ENCODE measurements at places on chromosomes 7 and 10.

- DNase-seq: no peak
Measured at GRCh38 chr7:96182424-96183158, 139.3 kb downstream of the SLC25A13 start.

DNA sequence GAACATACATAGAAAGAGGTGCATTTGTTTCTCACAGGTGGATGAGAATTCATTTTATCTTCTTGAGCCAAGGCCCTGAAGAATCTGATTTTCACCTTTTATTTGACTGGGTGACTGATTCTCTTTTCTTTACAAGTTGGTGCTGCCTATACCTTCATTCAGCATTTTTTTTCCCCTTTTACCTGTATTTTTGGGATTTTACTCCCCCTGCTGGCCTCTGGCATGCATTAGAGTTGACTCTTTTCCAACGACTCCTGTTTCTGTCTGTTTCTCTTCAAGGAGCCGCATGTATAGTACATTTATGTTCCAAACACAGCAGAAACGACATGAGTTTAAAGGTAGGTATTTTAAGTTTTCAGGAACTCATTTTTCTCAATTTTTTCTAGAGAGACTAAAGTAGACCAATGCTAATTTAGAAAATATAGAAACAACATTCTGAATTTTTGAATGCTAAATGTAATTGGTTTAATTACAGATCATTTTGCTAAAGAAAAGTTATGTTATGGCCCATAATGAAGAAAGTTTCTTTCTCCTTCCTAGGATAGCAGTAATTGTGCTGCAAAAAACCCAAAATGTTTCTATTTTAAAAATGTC lies 149.8 kb upstream of the HDAC9 start:
- no peak for DNase-seq

GRCh38 chr7:140512317-140513000 lies 33.2 kb upstream of the MKRN1 start:
- no peak for DNase-seq

DNA sequence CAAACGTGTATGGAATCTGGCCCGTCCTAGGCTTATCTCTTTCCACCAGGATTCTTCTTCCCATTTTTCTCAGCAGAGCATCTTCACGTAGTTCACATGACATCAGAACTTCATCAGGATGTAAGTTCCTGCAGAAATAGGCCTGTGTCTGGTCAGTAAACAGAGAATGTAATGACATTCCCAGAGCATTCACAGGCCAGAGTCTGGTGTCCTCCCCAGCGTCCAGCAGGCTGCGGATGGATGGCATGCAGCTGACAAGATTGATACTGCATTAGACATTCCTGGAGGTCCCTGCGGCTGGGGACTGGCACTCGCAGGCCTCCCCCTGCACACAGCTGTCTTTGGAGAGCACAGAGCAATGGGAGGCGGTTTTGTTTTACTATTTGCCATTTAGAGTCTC lies 28.7 kb downstream of the MGMT start:
- no peak for DNase-seq

DNA sequence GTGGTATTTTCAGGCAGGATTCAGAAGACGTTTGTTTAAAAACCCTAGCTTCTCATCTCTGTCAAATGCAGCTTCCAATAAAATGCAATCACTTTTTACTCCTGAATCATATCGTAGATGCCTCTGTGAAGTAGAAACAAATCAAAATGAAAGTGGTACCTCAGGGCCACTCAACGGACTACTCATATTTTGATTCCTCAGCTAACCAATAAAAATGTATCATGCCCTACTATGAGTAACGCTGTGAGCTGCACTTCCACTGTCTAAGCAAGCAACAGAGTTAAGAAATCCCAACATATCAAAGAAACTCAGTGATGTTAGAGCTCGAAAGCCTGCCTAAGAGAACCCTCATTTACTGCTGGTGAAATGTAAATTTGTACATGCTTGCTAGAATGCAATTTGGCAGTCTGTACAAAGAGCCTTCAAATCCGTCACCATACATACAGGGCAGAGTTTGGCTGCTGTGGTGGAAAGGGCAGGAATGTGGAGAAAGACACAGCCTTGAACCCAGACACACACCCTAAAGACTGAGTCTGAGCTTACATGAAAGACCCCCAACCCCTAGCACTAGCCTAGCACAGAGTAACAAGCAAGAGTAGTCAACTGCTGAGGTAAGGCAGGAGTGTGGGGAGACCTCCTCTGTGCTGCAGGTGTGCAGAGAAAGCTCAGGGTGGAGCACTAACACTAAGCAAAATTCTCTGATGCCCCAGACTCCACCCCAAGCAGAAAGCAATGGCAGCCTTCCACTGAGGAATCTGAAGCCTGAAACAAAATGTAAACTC lies 151.5 kb downstream of the ANK3 start:
- DNase-seq: peak; percentile 25

DNA sequence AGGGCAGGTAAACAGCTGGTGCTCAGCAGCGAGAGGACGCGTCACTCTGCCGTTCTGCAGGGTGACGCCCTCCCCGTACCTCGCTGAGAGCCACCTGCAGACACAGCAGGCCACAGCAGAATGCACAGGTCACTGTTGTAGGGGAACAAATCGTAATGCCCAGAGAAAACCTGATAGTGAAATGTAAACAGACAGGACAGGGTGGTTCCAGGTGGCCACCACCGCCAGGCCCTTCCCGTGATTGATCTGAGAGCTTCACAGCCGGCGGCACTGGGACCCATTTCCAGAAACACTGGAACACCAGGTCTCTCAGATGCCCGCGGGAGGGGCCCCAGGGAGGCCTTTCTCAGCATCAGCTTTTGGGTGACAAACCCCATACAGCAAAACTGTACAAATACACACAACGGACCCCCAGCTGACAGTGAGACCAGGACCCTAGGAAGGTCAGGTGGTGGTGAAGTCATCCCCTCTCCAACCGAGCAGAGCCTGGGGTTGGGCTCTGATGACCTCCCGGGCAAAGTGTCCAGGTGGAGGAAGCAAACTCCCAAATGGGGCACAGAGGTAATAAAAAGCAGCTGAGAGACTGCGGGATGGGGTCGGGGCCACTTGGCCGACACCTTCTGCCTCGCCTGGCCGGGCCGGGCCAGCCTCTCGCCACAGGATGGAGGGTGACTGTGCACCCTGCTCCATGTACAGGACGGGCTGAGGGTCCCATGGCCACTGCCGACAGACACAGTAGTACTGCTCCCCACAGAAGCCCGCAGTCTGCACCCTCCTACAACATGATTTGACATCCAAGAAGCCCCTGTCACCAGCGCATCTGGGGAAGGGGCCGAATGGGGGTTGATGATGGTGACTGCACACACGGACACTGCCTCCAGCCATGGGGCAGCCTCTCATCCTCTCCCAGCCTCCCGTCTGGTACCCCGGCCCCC lies 4.6 kb downstream of the BHLHA15 start:
- no peak for DNase-seq

DNA sequence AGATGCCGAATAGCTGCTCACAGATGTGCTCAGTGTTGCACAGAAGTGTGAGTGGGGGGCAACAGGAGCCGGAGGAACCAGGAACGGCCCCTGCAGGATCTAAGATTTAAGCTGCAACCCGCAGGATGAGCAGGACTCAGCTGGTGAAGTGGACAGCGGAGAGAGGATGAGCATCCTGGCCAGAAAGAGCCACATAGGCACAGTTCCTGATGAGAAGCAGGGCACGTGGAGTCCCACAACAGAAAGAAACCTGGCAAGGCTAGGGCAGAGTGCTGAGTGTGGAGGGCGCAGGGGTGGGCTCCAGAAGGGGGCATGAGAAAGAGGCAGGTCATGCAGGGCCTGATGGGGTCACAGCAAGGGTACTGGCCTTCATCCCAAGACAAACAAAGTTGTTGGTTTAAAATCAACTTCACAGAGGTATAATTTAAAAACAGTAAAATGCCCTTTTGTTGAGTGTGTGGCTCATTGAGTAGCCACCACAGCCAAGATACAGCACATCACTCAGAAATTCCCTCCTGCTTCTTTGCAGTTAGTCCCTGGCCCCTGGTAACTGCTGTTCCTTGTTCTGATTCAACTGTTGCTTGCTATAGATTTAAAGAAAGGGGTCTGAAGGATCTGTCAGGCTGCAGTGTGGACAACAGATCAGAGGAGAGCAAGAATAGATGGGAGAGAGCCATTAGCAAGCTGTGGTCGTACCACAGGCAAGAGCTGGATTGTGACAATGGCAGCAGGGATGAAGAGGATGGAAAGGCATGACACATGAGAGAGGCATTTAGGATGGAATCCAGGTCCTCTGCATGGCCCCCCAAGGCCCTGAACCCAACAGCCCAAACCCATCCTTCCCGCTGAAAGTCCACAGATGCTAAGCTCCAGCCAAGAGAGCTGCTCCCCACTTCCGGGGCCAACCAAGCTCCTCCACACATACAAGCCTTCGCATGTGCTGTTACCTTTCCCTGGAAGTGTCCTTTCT lies 53.1 kb upstream of the OSBPL3 start:
- no peak for DNase-seq

GRCh38 chr7:66696774-66697191 lies 43.8 kb upstream of the RABGEF1 start:
- DNase-seq: no peak

DNA sequence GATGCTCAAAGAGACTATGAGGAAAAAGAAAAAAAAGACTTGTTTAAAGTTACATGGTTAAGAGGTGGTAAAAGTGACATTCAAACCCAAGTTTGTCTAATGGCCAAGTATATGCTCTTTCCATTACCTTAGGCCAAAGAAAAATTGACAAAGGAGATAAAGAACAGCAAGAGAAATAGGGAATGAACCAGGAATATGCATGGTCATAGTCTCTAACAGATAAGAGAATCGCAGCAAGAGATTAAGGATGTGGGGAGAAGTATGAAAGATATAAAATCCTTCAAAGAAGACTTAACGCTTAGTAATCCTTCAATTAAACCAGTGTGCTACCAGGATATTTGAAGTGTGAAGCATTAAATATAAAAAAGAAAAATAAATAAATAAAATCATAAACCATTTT lies 23.2 kb upstream of the LRRN3 start:
- DNase-seq: no peak

DNA sequence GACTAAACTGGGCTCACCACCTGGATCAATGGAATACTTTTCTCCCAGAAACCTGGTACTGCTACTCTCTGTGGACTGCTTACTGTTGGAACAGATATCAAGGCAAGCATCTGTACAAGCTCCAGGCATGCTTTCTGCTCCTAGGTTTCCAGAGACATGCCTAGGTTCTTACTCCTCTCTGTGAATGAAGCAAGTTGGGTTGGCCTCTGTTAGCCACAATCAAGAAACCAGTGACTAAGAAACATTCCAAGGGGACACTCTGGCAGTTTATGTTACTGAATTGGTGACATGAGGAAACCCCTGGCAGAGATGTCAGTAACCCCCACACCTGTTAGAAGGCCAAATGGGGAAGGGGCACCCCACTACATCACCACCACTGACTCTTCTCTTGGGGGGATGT lies 121.9 kb downstream of the GFRA1 start:
- no peak for DNase-seq

- DNase-seq: no peak
Measured at GRCh38 chr7:26136831-26137230, 15.2 kb upstream of the NFE2L3 start.

- no peak for DNase-seq
Measured at GRCh38 chr10:20354166-20354565, 537.9 kb downstream of the PLXDC2 start.

DNA sequence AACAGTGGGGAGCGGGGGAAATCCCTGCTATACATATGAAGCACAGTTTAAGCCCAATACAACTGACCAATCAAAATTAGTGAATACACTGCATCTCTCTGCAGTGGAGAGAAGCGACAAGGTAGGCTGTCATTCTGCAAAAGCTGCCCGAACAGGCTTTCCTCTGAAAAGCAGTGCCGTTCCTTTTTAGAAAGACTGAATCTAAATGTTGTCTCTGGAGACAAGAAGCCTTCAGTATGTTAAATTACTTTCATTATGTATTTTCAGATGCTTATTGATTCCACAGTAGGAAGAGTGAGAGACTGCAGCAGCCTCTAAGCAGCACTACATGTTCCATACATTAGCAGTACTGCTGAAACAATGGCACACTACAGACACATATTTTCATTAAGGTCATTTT lies at the start of gene GPR22:
Gene GPR22 (plus strand): TSS at position 129 of the 400 bp plus-strand sequence. CDS start 4,004 bp downstream, outside the sequence.
- no peak for DNase-seq

- no peak for DNase-seq
Measured at GRCh38 chr10:30155401-30155800, 96.0 kb upstream of the JCAD start.

DNA sequence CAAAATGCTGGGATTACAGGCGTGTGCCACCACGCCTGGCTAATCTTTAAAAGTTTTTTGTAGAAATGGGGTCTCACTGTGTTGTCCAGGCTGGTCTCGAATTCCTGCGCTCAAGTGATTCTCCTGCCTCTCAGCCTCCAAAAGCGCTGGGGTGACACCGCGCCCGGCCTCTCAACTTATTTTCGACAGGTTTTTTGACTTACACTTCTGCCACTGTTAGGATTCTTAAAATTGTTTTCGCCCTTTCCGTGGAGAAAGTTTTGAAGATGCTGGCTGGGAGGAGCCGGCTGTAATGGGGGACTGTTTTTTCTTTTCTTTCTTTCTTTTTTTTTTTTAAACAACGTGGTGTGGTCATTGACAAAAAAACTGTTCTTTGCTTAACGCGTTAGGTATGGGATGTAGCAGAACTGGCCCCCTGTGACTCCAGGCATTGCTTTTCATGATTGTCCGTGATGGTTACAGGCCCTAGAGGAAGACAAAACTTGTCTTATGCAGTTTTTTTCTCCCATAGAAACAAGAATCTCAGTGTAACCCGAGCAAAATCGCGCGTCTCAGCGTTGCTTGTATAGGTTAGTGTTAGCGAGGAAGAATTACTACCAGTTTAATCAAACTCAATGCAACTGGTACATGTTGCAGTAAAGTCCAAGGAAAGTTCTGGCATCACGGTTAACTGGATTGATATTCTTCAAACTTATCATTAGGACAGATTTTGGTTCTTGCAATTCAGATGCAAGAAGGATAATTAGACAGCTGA lies 72.2 kb downstream of the DAGLB start:
- no peak for DNase-seq

- no peak for DNase-seq
Measured at GRCh38 chr10:120530699-120531098, 73.7 kb downstream of the PLPP4 start.

- DNase-seq: no peak
Measured at GRCh38 chr10:55476129-55476528, 675.1 kb upstream of the PCDH15 start.

GRCh38 chr7:110386913-110387312 lies 704.0 kb upstream of the LRRN3 start:
- DNase-seq: no peak

- no peak for DNase-seq
Measured at GRCh38 chr10:126904818-126905701, at the start of gene DOCK1. TSS of gene DOCK1 (plus strand) at chr10:126905428. CDS start at chr10:126905518, 90 bp downstream.

DNA sequence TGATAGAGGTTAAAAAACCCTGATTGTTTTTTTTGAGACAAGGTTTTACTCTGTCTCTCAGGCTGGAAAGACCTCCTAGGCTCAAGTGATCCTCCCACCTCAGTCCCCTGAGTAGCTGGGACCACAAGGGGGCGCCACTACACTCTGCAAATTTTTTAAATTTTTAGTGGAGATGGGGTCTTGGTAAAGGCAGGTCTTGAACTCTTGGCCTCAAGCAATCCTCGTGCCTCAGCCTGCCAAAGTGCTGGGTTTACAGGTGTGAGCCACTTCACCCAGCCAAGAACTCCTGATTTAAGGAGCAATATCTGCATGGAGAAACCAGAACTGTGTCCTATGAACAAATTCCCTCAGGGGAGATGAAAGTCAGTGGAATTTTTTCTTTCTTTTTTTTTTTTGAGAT lies 7.3 kb upstream of the KLHDC10 start:
- DNase-seq: no peak

Measured in GM19239 (cell line).